ENCODE measurements at places on chromosomes 6 and 20.

DNA sequence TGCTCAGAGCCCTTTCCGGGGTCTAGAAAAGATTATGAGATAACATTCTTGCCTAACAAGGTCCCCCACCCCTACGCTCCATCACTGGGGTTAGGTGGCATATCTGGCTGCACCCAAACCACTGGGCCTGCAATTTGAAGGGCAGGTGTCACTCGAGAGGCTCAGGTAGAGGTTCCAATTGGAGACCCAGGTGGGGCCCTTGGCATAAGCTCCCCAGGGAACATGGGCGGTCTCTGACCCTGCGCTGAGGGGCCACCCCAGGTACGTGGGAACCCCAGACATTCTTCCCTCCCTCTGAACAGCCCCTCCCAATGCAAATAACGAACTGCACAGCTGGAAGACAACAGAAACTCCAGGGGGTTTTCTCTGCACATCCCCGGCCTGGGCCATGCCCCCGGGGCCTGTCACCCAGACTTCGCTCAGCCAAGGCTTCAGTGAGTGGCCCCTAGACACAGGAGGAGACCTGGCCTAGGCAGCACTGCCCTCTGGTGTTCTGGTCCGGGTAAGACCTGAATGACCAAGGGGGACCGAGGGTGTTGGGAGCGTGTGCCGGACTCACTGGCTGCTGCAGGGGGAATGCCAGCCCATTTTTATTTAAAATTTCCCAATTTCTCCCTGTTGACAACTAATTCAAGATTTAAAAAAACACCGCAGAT lies 47.5 kb downstream of the DSTN start:
- DNase-seq: peak; percentile 54

GRCh38 chr6:169852504-169853195 lies 101.2 kb downstream of the ERMARD start:
- no peak for DNase-seq

DNA sequence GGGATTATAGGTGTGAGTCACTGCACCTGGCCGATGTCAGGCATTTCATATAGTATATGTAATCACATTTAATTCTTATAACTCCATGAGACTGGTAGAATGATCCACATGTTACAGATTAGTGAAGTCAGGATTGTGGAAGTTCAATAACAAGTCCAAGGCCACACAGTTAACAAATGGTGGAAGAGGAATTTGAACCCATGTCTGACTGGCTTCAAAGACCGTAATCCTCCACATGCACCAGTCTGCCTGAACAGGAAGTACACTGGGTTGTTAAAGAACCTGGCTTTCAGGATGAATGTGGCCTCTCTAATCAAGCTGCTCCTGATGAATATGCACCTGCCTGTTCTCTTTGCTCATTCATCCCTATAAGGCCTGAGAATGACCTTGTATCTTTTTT lies 122.0 kb upstream of the HDAC2 start:
- no peak for DNase-seq

GRCh38 chr20:48052475-48052835 lies 267.2 kb upstream of the SULF2 start:
- DNase-seq: peak; percentile 80

GRCh38 chr6:113664909-113665308 lies 192.2 kb upstream of the MARCKS start:
- DNase-seq: no peak

Data from RWPE1 (cell line).